WTC11 (cell line): ENCODE measurements at places on chromosomes 12 and 14.

- no peak for DNase-seq
Observed at GRCh38 chr12:127360580-127360979, 906.4 kb upstream of the TMEM132C start.

GRCh38 chr12:114864837-114865551 is 181.0 kb upstream of the TBX3 start:
- DNase-seq, result no peak

GRCh38 chr12:132689227-132689626 is 1.8 kb downstream of the PXMP2 start:
- peak; percentile 25 for DNase-seq

GRCh38 chr12:90028635-90029051 is 320.0 kb upstream of the ATP2B1 start:
- DNase-seq, result no peak

- DNase-seq, result no peak
Observed at GRCh38 chr14:34436118-34436905, 25.7 kb downstream of the SPTSSA start.

- DNase-seq, result no peak
Observed at GRCh38 chr14:90587918-90588317, 191.1 kb downstream of the CALM1 start.

- no peak for DNase-seq
Observed at GRCh38 chr12:47740606-47741339, 15.5 kb upstream of the ENDOU start.

DNA sequence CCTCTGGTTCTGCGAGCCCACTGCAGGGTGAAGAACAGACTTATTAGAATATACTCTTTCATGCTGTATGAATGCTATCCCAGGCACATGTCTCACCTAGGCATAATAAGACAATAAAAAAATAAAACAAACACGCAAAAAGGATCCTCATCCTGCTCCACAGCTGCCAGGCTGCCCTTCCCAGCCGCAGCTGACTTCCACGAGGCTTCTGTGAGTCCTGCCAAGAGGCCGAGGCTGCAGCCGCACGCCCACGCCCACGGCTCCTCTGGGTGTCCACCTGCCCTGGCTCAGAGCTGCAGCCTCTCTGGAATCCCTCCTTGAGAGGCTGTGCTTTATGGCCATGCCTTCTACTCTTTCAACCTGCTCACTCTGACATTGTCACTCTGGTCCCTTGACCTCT is 6.9 kb downstream of the SMIM41 start:
- DNase-seq, result no peak

DNA sequence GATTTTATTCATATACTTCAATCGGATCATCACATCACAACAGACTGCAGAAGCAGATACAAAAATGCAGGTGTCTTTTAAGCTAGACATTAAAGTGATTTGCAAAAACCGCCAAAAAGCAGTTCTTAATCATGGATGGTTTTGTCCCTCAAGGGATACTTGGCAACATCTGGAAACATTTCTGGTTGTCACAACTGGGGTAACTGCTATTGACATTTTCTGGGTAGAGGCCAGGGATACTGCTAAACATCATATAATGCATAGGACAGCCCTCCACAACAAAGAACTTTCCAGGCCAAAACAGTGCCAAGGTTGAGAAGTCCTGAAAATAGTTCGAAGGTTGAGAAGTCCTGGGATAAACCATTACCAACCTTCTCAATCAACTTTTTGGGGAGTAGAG is 101.8 kb upstream of the BBS10 start:
- no peak for DNase-seq

GRCh38 chr14:32259368-32260013 is 56.4 kb upstream of the RNU6-8 start:
- DNase-seq, result no peak

DNA sequence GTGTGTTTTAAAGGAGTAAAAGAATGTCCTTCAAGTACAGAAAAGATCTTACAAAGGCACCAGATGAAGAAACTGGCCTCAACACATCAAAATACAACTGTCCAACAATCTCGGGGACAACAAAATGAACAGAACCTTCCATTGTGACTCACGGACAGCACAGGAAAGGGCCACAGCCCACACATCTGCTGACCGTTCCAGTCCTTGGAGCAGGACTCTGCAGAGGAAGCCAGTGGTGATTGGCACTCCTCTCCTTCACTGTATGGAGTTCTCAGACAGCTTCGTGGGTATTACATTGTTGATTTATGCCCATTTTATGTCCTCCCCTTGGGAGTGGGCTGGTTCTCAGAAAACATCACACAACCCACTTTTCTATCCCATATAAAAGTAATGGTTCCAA is 32.5 kb upstream of the TC2N start:
- no peak for DNase-seq

DNA sequence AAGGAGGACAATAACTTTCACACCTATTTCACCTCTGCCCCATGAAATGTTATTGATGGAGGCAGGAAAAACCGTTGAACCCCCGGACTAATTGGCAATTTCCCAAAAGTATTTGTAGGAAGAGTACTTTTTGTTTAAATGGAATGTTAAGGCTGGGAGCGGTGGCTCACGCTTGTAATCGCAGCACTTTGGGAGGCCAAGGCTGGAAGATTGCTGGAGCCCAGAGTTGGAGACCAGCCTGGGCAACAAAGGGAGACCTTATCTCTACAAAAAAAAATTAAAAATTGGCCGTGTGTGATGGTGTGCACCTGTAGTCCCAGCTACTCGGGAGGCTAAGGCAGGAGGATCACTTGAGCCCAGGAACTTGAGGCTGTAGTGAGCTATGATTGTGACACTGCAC is 26.0 kb upstream of the SPTLC2 start:
- no peak for DNase-seq

- DNase-seq, result no peak
Observed at GRCh38 chr12:116592731-116593130, 33.5 kb downstream of the MAP1LC3B2 start.

DNA sequence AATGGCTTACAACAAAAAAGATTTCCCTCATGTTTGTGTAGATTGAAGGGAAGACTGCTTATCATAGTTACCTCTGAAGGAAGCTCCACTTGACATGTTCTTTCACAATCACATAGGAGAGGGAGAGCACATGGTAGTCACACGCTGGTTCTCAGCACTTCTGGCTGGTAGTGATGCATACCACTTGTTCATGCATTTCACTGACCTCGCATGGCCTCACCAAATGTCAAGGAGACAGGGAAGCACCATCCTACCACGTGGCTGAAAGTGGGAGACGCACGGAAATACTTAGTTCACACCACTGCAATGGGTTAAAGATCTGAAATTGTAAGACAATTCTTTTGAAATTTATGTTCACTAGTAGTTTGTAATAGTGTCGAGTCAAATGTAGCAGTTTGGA is 74.0 kb downstream of the PDE3A start:
- DNase-seq, result no peak

- no peak for DNase-seq
Observed at GRCh38 chr12:4039931-4040330, 166.7 kb upstream of the PARP11 start.

- DNase-seq, result no peak
Observed at GRCh38 chr12:128916425-128916824, 63.1 kb downstream of the GLT1D1 start.

- peak; percentile 68 for DNase-seq
Observed at GRCh38 chr14:103629503-103630121, 601 bp downstream of the KLC1 start.

- no peak for DNase-seq
Observed at GRCh38 chr12:126198966-126199692, 1133.9 kb downstream of the AACS start.

DNA sequence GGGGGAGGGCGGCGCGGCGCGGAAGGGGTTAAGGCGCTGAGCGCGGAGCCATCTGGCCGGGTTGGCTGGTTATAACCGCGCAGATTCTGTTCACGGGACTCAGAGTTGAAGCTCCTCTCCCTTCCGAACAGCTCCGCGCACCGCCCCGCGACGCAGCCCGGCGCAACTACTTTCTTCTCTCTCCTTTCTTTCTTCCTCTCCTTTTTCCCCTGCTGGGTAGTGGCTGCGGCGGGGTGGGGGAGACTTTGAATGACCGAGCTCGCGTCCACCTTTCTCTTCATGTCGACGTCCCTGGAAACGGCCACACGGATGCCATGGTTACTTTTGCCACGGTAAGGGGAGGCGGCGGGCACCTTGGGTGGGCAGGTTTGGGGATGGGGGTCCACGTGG is at the start of gene NTF3:
TSS of gene NTF3 (plus strand) at position 98 of the 390 bp plus-strand sequence. CDS start at position 315, 217 bp downstream.
- DNase-seq, result peak; percentile 48

DNA sequence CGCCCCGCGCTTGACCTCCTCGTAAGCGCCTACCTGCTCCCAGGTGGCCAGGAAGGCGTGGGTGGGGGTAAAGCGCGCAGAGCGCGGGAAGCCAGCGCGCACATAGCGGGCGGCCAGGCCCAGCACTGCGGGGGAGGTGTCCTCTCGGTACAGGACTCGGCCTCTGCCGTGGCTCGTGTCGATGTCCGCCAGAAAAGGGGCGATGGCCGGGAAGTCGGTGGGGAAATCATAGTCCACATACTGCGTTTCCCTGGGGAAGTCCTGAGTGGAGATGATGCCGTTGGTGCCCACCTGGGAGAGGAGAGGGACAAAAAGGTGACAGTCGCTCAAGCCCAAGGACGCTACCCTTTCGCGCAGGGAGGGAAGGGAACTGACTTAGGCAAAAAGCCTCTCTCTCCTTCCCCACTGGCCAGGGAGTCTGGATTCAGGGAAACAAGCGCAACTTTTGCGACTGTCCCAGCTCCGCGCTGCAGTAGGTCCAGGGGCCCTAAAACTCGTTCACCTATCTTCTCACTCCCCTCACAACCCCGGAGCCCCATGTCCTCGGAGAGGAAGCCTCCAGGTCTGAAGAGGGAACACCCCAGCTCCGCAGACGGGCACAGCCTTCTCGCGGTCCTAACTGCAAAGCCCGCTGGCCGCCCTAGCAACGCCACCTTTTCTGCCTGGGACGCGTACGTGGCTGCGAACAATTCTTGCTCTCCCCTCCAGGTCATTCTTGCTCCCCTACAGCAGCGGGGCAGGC is 815 bp downstream of the NID2 start:
- DNase-seq, result peak; percentile 47

- no peak for DNase-seq
Observed at GRCh38 chr12:64652346-64652745, 42.1 kb downstream of the RASSF3 start.

DNA sequence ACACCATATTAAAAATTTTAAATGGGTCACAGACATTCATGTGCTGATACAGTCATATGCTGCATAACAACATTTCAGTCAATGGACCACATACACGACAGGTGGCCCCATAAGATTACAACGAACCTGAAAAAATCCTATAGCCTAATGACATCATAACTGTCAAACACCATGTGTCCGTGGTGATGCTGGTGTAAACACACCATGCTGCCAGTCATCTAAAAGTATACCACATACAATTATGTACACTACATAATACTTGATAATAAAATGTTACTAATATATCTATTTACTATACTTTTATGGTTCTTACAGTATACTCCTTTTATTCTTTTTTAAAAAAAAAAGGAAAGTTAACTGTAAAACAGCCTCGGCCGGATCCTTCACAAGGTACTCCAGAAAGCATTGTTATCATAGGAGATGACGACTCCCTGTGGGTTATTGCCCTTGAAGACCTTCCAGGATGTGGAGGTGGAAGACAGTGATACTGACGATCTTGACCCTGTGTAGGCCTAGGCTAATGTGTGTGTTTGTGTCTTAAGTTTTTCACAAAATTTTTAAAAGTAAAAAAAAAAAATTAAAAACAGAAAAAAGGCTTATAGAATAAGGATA is 5.0 kb upstream of the TDG start:
- DNase-seq, result no peak

GRCh38 chr12:97938031-97938430 is 475.4 kb downstream of the RMST start:
- DNase-seq, result no peak

DNA sequence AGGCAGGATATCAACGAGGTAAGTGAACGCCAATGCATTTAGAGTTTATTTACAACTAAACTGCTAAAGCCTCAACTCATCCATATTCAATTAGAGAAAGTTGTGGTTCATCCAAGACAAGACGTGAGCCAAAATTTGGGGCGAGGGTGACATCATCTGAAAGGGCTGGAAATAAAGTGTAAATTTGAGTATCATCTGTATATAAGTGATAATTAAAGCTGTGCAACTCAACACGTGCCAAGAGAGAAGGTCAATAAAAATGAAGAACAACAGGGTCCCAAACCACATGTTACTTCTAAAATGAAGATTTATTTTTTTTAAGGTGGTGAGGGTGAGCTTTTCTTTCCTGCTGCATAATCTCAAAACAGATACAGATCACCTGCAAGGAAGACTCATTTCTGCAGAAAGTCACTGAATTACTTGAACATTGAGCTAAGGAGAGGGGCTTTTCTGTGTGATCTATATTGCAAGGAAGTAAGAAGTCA is 203.6 kb downstream of the EFCAB11 start:
- DNase-seq, result no peak

DNA sequence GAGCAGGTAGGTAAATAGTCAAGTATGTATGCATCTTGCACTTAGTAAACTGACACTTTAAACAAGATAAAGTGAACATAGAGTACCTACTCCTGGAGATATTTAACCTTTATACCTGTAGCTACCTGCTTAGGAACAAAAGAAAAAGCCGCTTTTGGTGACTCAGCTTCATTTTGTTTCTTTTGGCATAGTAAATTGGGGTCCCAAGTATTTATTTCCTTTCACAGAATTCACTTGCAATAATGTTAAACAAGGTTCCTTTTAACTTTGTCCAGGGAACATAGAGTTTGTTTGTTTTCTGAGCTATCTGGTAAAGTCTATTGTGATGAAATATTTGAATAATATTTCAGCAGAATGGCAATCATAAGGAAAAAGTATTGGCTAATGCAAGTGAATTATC is 20.0 kb downstream of the SLCO1B3 start:
- no peak for DNase-seq

- DNase-seq, result no peak
Observed at GRCh38 chr14:92633724-92634123, 114.7 kb downstream of the LGMN start.

DNA sequence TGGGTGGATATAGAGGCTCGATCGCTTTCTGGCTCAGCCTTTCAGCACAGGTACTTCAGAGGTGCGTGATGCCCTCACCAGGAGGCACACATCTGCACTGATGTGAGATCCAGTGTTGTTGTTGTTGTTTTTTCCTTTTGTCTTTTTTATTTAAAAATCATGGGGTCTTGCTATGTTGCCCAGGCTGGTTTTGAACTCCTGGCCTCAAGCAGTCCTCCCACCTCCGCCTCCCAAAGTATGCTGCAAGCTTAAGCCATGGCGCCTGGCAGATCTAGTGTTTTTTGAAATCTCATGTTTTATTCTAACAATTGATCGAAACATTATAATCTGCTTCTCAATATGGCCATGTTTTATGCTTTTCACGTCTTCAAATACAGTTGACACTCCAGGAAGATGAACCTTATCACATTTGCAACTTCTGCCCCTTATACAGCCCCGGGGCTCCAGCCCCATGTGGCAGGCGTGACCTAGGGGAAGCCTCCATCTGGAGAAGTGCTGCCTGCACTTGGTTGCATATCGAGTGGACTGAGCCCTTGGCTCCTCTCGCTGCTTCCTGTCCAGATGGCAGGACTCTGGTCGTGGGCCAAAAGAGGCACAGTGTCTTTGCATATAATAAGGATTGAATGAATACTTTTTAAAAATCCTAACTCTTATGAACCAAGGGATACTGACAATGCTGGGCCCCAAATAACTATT is 71.7 kb downstream of the TRAF3 start:
- DNase-seq, result no peak

GRCh38 chr12:45613296-45613695 is 116.2 kb upstream of the ARID2 start:
- DNase-seq, result no peak
